ENCODE measurements at places on chromosomes 11 and 22. TPM values are rescaled to one million over a fixed set of nuclear protein-coding genes. Genes with fewer than 3 reads are reported as not detected.

NLRP6 gene
- total RNA-seq, result not detected

PAX6 gene
- 0.63 TPM for total RNA-seq

ROBO4 gene
- total RNA-seq, result 3.3 TPM

CARD18 gene
- total RNA-seq, result not detected

GPHA2 gene
- not detected for total RNA-seq

OR51I1 gene
- total RNA-seq, result not detected

LDHAL6A gene
- total RNA-seq, result not detected

SCGB1D2 gene
- not detected for total RNA-seq

Data from fibroblast of the aortic adventitia (primary cell).